ENCODE measurements at places on chromosomes 1 and 21.

DNA sequence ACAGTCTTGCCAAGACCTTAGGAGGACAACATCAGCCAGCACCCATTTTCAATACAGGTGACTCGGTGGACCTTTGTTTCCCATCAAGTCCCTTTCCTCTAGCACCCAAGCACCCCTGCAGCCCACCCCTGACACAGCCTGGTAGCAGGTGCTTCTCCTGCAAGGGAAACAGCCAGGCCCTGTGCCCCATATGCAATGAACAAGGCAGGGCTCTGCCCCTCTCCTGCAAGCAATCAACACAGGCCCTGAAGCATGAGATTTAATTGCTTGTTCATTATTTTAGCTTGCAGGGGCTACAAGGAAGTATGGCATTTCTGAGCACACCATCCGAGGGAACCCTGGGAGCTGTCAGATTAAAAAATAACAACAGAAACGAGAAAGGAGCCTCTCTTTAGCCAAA lies 35.4 kb downstream of the TCP10L start:
- DNase-seq, result no peak

DNA sequence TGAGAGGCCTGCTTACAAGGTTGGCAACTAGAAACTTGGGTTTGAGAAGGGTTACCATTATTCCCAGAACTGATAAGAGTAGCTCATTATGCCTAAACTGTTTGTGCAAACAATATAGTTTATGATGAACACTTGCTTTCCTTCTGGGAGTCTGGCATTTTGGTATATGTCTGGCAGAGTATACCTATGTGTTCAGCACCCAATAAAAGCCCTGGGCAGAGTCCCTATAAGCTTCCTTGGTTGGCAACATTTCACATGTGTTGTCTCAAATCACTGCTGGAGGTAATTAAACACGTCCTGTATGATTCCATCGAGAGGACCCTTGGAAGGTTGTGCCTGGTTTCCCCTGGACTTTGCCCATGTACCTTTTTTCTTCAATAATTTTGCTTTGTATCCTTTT lies 39.7 kb upstream of the DMRTA2 start:
- DNase-seq, result no peak

DNA sequence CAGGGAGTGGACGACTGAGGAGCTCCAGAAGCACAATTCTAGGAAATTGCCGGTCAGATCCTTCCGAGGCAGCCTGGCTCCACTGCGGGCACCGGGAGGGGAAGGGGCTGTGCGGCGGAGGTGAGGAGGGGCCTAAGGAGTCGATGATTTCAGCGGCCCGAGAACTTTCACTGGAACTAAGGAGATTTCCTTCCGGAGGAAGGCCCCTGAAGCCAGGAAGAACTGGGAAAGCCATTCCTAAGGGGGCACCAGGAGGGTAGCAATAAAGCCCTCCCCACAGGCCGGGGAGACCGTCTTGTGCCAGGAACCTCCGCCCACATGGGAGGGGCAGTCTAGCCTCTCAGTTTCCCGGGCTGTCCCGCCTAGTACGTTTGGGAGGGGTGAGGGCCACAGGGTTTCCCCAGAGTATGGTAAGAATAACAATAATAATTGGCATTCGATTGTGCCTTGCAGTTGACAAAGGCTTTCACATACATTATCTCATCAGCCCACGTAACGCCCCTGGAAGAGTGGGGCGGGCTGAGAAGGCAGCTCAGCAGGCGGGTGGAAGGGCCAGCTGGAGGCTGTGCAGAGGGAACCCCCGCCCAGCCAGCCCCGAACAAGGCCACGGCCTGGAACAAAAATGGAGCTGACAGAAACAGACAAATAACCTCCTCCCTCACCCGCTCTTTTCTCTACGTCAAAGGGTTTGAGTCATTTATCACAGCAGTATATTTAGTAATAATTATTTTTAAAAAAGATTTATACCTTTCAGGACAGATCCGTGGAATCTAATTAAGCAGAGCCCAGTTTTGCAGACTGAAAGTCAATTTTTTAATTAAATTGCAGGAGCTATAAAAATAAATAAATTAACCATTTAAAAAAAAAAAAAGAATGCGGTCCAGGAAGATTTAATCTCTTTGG lies 19.8 kb downstream of the NPR1 start:
- DNase-seq, result no peak

DNA sequence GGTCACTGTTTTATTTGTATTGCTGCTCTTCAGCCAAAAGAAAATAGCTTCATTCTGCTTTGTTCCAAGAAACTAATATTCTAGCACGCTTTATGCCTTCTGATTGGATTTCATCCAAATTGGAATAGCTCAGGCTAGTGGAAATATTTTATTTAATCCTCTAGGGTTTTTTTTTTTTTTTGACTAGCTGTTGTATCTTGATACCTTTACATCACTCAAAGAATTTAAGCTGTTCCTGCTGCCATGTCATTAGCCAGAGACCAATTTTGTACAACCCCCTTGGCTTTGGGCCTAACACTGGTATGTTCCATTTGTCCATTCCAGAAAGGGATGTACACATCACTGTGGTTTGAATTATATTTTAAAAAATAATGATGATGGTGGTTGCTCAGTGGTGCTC lies 103.0 kb downstream of the DISC1 start:
- DNase-seq, result no peak

Measured in renal cortex interstitium (tissue), 15 donors.